Spinal cord (tissue), 10 donors: ENCODE measurements at places on chromosomes 2 and 18. TPM values are rescaled to one million over a fixed set of nuclear protein-coding genes. Genes with fewer than 3 reads are reported as not detected.

Gene ERFE
- 2.4 TPM for polyA plus RNA-seq

Gene NOSTRIN
- polyA plus RNA-seq = 16.0 TPM

Gene TSPYL6
- polyA plus RNA-seq = 0.50 TPM

Gene STPG4
- polyA plus RNA-seq = 0.35 TPM

Gene PIKFYVE
- 20.5 TPM for polyA plus RNA-seq

Gene TTC31
- polyA plus RNA-seq = 21.5 TPM

Gene SGPP2
- 5.2 TPM for polyA plus RNA-seq

Gene GPR35
- 1.9 TPM for polyA plus RNA-seq

Gene SIX2
- polyA plus RNA-seq = 1.4 TPM

Gene DDX18
- polyA plus RNA-seq = 52.1 TPM

Gene IL1R2
- polyA plus RNA-seq = not detected

Gene INPP5D
- polyA plus RNA-seq = 20.6 TPM

Gene PER2
- polyA plus RNA-seq = 9.9 TPM

Gene CAMKMT
- 16.8 TPM for polyA plus RNA-seq

Gene LRRFIP1
- 56.1 TPM for polyA plus RNA-seq

Gene SAG
- 0.51 TPM for polyA plus RNA-seq

Gene DNAJC5G
- 1.7 TPM for polyA plus RNA-seq

Gene CRYGD
- polyA plus RNA-seq = 4.9 TPM

Gene CTIF
- polyA plus RNA-seq = 105 TPM

Gene KIAA2012
- polyA plus RNA-seq = 5.4 TPM

Gene SMCHD1
- 39.1 TPM for polyA plus RNA-seq

Gene DSG2
- polyA plus RNA-seq = 1.3 TPM

Gene ANO7
- polyA plus RNA-seq = 1.9 TPM
